AG08396 (cell line): ENCODE measurements at places on chromosomes 4 and X.

- no peak for DNase-seq
Observed at GRCh38 chr4:4805887-4806286, 53.6 kb upstream of the MSX1 start.

DNA sequence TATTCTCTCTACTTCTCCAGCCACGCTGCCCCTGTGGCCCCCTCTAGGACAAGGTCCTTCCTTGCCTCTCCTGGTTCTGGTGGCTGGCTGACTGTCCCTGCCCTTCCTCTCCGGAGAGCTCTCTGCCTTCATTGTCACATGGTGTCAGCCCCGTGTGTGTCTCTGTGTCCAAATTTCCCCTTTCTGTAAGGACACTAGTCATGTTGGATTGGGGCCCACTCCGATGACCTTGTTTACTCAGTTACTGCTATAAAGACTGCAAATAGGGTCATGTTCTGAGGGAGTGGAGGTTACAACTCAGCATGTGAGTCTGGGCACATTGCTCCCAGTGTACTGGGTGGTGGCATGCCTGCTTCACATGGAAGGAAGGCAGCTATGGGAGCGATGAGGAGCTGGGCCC is 129.5 kb upstream of the PSAPL1 start:
- no peak for DNase-seq

DNA sequence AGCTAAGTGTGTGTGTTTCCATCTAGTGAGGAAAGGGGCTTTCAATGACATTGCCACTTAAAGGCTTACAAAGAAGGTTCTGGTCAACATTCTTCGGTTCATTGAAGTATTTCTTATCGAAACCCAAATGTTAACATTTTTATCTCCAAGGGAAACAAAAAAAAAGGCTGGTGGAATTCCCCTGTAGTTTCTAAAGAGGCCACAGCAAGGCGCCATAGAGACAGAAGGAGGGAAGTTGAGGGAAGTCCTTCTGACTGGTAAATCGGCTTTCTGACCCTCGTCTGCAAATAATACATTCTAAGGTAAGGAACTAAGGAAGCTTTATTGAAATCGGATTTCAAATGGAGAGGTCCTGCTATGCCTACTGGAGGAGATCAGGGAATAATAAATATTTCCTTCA is 1.7 kb upstream of the ZFP42 start:
- no peak for DNase-seq

- no peak for DNase-seq
Observed at GRCh38 chr4:81031796-81032551, 1.5 kb downstream of the BMP3 start.

GRCh38 chrX:17601441-17602200 is 135.7 kb upstream of the SCML1 start:
- DNase-seq: no peak

DNA sequence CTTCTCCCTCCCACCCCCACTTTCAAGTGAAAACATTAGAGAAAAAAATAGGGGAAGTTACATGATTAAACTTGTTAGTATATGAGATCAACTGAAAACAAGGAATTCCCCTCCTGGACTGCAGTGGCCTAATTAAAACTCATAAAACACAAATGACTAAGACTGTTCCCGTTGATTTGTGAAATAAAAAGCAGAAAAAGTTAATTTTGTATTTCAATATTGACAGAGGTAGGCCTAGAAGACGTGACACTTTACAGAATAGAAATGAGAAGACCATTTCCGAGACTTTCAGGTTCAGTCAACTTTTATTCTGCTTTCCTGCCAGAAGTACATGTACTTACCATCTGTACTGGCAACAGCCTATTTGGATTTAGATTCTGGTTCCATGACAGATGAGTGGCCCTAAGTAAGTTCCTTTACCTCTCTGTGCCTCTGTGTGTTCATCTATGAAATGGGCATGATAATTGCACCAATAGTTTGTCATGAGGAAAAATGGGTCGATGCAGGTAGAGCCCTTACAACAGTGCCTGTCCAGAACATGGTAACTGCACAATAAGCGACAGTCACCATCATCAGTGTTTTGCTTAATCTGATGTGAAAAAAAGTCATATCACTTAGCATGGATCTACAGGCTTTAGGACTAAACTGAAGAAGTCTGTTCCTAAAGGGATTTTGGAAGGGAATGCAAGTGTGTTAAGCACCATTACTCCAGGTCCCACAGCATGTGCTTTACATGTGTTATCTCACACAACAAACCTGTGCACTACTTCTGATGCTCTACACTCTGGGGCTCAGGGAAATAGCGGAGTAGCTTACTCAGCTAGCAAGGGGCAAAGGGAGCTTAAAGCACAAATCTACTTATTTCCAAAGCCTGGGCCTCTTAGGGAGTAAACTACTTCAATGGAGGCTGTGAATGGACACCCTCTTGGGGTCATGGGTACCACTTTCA is 562.3 kb upstream of the DIPK2B start:
- no peak for DNase-seq
